Caco-2 (cell line): ENCODE measurements at places on chromosomes 4 and X.

DNA sequence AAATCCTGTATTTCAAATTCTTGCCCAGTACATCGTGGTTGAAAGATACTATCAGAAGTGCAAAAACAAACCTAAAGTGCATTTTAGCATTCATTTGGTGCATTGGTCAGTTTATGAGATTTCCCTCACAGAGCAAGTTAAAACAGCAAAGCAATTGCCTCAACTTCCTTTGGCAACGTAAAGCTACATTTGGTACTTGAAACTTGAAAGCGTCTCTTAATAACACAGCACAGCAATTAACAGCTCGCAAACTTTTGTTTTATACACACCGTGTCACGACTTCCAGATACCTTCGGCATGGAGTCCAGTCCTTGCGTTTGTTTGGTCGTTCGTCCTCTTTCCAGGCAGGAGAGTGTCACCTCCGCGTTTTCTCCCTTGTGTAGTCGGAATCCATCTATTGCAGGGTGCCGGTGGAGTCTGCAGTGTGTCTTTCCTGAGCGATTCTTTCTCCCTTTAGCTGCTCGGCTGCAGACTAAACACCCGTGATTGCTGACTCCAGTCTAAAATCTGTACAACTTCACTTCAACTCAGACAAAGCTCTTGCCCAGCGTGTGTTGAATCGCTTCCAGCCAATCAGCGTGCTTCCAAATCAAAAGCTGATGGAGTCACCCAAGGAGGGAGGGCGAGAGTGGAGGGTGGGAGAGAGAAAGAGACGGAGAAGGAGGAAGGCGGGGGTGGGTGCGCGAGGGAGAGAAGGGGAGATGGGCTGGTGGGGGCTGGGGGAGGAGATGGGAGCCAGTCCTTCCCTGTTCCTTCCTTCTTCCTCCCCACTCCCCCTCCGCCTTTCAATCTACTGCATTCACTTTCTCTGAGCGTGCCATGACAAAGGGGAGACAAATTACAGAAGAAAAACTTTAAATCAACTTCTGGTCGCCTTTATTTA is at the start of gene PCDH18:
PCDH18 (minus strand) TSS at position 509 of the 883 bp plus-strand sequence; CDS start at position 103, 406 bp downstream.
- DNase-seq = peak; percentile 43

DNA sequence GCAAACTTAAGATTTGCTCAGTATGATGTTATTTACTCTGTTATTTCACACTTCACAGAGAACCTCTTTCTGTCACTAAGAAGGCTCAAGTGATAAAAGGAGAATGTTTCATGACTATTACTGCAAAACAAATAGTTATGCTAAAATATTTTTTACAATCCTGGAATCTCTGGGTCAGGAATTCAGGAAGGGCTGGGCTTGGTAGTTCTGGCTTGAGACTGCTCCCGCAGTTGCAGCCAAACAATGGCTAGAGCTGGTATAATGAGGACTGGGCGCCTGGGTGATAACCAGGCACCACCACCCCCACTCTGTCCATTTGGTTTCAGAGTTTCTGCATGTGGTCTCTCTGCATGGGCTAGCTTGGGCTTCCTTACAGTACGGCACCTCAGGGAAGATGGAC is 28.7 kb upstream of the SPP1 start:
- DNase-seq = no peak

DNA sequence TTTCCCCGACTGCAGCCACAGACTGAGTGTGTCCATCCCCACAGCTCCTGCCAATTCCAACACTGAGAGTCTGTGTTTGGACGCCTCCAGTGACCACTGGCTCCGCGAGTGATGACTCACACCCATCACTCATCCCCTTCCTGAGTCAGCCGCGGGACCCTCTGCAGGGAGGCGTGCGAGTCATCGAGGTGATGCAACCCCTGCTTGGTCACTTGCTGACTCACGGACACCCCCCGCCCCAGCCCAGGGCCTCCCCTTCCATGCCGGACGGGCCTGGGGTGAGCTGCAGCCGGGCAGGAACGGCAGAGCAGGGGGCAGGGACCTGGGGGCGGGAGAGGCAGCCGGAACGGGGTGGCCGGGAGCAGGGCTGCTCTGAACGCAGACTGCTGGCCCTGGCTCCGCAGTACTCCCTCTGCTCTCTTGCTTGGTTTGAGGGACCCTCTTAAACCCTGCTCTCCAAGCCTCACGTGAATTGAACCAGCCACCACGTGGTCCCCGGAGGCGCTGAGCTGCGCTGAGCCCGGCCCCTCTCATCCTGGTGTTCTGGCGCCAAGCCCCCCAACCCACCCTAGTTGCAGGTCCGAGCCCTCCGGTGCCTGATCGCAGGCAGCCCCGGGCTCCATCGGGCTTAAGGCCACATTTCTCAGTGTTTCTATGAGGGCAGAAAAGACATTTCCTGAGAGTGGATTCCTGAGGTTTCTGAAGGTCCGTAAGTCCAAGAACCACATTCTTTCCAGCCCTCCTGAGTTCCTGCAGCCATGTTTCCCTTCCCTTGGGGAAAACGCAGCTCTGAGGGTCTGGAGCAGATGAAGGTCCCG is 32.4 kb downstream of the FGFRL1 start:
- DNase-seq = peak; percentile 80

GRCh38 chrX:24494647-24495075 is 29.6 kb downstream of the PDK3 start:
- DNase-seq = no peak

GRCh38 chrX:106751407-106751806 is 24.9 kb downstream of the RNF128 start:
- no peak for DNase-seq

- no peak for DNase-seq
Observed at GRCh38 chrX:8668813-8669212, 63.1 kb downstream of the ANOS1 start.

GRCh38 chr4:94765648-94766047 is 7.9 kb downstream of the BMPR1B start:
- DNase-seq = no peak
